ENCODE measurements at places on chromosomes 11 and 22.

- no peak for DNase-seq
These were observed 340.0 kb downstream of the LRRC4C start for GRCh38 chr11:41119484-41119883.

DNA sequence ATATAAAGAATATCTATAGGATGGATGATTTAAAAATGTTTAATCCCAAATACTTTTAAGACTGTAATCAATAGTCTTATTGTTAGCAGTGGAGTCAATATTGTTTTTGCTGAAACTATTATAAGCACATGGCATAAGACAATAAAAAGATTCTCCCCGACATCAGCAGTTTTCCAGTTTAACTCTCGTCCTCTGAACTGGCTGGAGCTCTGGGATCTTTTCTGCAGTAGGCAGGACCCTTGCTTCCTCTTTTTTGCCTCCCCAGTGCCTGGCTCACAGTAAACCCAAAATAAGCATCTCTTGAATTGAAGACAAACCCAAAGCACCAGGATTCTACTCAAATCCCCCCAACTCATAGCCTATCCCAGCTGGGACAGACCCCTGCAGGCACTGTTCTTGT is 32.9 kb downstream of the KCNJ1 start:
- no peak for DNase-seq

DNA sequence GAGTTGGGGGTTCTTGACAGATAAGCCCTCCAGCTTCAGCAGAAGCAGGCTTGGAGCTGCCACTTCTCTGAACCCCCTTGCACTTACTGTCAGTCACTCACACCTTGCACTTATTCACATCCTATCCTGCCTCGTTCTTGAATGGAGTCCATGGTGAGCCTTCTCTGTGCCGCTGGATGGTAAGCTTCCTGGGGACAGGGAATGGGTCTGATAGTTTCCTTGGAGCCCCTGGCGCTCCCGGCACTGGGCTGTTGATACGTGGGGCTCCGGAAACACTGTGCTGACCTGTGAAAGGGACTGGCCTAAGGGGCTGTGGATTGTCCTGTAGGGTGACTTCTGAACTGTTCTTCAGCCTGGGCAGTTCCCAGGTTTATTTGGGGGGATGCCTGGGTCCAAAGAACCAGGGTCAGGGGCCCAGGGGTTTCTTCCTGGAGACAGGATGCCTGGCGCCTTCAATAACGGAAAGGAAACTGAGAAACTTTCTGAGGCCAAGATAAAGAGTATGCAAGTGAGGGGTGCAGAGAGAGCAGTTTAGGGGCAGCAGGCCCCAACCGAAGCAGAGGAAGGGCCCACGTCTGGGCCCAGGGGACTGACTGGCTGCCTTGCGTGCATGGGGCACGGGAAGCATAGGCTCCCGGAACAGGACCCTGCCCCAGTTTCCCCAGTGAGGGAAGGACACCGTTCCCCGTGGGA is 709 bp upstream of the ST3GAL4 start:
- no peak for DNase-seq

GRCh38 chr11:35978891-35979290 is 35.0 kb downstream of the LDLRAD3 start:
- DNase-seq = no peak

DNA sequence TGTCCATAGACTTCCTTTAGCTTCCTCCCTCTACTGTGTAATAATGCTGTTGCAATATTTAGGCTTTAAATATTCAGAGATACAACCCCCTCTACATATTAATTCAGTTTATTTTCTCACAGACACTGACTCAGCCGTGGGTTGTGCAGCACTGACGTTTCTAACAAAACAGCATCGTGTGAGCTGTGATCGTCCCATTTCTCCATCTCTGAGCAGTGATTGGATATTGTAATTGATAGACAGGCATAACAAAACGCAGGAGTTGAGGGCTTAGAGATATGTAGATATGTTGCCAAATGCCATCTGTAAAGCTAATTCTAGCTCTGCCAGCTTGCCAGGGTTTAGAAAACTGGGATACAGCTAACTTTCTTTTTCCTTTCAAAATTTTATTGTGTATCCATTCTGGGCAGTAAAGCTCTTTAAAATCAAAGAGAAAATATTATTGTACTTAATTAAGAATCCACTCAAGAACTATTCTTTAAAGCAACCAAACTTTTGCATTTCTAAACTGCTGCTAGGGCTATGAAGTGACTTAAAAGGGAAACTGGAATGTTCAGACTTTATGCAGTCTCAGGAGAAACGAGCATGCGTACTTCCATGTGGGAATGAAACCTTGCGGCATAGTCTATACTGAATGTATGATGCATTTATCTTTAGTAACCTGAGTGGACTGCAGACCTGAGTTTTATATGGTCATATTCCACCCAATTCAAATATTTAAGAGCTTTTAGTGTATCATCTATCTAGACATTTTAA is 22.7 kb downstream of the BTBD10 start:
- DNase-seq = no peak

GRCh38 chr11:17840101-17840548 is 105.5 kb downstream of the KCNC1 start:
- DNase-seq = no peak

GRCh38 chr11:123407130-123407995 is 22.7 kb upstream of the GRAMD1B start:
- DNase-seq = peak; percentile 67

GRCh38 chr11:36345084-36345511 is 49.0 kb downstream of the PRR5L start:
- DNase-seq = no peak

DNA sequence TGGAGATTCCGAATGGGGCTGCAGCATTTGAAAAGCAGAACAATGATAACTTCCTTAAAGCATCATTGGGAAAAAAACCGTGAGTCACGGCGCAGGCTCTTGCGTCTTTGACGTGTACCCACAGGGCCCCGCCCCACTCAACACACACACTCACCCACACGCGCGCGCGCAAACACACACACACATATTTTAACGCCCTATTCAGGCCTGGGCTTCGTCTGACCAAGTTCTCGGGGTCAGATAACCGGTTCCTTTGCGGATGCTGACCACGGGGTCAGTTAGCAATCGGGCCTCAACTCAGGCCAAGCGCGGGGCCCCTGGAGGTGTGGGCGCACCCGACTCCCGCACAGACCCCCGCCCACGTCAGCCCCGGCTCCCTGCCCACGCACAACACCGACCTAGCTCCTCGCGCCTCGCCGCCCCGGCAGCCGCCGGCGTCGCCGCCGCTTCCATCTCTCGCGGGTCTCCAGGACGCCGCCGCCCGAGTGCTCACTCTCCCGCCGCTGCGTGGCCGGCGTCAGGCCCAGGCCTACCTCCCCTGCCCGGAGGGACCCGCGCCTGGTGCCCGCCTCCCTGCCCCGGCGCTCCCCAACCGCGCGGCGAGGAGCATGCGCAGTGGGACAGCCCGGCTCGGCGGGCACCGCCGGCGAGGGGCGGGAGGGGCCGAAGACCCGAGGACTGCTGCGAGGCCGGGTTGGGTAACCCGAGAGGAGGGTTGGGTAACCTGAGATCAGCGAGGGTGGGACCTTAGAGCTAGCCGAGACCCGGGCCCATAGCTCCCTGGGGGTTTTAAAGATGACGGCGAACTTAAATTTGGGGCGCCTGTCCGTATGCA is at the start of gene SLC36A4:
Gene SLC36A4 (minus strand): TSS at position 612 of the 835 bp plus-strand sequence. CDS start 159 bp downstream, at position 453.
- DNase-seq = peak; percentile 93

DNA sequence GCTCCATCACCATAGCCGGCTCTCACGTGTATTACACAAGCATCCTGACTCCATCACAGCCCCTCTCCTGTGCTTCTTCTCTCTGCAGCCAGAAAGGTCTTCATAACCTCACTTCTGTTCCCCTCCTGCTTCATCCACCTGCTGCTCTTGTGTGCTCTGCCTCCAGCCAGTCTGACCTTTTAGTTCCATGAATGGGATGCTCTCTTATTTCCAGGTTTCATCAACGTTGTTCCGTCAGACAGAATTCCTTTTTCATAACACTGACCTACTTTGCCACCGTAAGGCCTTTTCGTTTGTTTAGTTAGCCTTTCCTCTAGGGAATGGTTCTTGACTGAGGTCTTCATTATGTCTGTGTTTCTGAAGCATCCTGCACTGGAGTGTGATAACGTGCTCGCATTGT is 18.8 kb downstream of the GRAMD1B start:
- no peak for DNase-seq

- DNase-seq = no peak
These were observed 12.5 kb upstream of the PTPRJ start for GRCh38 chr11:47967577-47968525.

DNA sequence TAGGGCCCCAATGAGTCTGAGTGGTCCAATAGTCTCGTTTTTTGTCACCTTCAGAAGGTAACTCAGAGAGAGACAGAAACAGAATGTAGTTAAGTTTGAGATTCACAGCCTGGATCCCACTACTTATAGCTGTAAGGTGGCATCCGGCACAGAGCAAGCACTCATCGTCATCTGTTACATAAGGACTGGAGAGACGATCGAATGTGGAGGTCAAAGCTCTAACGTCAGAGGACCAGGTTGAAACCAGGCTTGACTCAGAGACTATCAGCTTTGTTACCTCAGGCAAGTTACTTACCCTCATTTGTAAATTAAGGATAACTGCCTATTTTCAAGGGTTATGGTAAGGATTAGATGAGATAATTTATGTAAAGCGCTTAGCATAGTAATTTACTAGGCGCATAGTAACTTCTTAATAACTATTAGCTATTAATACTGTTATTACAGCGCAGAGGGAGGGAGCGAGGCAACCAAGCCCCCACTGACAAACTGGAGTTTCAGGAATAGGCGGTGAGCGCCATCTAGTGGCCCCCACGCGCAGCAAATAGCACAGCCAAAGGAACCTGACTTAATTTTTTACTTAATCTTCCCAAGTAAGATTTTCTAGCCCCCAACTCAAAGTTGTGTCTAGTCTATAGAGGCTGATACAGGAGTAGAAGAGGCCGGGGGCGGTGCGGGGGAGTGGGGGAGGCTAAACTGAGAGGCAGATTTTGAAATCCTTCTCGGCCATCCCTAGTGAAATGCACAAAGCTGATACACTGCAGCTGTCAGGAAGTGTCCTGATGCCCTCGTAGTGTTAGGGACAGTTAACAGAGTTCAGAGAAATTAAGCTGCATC is 29.0 kb upstream of the API5 start:
- peak; percentile 62 for DNase-seq

GRCh38 chr11:69491071-69492031 is 9.9 kb downstream of the LINC01488 start:
- DNase-seq = no peak

GRCh38 chr11:15199693-15200092 is 85.0 kb downstream of the INSC start:
- DNase-seq = no peak

- no peak for DNase-seq
These were observed 300.4 kb downstream of the TTC28 start for GRCh38 chr22:28379075-28379779.

GRCh38 chr22:24593836-24594568 is 1.1 kb upstream of the LRRC75B start:
- no peak for DNase-seq

DNA sequence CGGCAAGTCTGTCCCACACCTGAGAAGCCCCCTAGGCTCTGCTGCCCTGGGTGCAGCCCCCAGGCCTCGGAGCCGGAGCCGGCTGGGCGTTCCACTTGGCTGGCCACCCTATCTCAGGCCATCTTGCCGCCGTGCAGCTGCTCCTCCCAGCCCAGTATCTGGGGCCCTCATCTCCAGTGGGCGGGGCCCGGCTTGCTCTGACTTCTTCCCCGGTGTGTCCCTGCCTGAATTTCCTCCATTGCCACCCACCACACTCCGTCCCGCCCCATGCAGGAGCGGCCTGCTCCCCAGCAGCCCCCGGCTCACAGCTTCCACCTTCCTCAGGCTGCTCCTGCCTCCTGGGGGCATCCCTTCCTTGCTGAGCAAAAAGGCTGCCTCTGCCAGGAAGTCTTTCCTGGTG is 46.6 kb downstream of the WNT7B start:
- no peak for DNase-seq

DNA sequence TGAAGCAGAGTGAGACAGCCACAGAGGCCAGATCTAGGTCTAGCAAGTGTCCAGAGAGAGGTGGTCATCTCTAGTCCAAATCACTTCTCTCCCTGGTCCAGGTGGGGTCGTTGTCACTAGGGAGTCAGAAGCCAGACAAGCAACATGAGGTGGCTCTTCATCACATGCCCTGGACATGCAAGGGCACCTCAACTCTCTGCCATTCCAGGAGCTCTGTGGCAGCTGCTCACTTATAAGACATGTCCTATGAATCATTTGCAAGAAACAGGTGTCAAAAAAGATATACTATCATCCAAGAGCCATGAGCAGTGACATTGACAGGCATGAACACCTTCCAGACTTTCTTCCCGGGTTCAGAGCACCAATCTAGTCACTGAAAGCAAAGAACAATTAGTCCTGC is 130.8 kb downstream of the GALNT18 start:
- DNase-seq = no peak

- peak; percentile 6 for DNase-seq
These were observed 4.6 kb upstream of the MICAL3 start for GRCh38 chr22:18028817-18029527.

- no peak for DNase-seq
These were observed 8.6 kb upstream of the TPP1 start for GRCh38 chr11:6627762-6628241.

DNA sequence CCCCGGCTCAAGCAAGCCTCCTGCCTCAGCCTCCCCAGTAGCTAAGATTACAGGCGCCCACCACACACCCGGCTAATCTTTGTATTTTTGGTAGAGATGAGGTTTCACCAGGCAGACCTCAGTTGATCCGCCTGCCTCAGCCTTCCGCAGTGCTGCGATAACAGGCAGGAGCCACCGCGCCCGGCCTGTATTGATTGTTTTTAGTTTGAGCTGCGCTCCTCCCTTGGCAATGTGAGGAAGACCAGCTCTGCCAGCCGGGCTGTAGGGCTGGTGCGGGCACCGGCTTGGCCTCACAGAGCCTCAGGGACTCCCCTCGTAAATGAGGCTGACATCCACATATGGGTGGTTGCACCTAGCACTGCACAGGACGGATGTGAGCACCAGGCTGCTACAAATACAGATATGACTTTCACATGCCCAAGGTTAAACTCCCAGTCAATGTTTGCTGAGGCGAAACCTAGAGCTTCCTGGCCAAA is 7.5 kb upstream of the SLC2A11 start:
- DNase-seq = no peak

DNA sequence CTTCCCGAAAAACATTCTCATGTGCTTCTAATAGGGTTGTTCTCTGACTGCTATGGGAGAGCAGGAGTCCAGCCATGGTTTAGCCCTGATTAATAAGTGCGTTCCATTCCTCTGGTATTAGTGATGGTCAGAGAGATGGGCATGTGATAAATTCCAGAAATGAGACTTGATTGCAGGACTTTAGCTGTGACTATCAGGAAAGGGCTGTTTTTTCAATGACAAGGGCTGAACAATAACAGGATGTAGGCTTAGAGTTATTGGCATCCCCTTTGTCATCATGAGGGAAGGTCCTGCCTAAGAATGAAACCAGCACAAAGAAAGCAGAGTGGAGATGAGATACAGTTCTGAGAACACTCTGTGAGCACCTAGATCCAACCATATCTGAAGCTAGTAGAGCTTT is 494.6 kb downstream of the MIAT start:
- DNase-seq = no peak

Measured in sciatic nerve (tissue), 2 donors.